Osteoblast (primary cell): ENCODE measurements at places on chromosomes 11 and 22. TPM values are rescaled to one million over a fixed set of nuclear protein-coding genes. Genes with fewer than 3 reads are reported as not detected.

- DNase-seq = no peak
Measured at GRCh38 chr11:78575478-78575877, 814 bp upstream of the NARS2 start.

DNA sequence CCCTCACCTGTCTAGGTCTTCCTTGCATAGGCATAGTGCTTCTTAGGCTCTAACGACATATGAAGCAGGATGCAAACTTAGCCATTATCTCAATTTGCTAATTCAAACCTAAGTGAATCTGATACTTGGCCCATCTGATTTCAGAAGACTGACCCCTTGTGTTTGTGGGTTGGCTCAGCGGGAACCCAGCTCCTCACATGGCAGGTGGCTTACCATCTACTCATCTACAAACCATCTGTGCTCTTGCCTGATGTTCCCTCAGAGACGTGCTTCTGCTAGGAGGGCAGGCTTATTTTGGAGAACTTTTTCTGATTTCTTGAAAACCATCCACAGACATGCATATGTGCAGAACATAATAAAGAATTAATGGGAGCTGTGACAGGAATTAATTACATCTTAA is 15.2 kb downstream of the ELMOD1 start:
- peak; percentile 17 for DNase-seq

DNA sequence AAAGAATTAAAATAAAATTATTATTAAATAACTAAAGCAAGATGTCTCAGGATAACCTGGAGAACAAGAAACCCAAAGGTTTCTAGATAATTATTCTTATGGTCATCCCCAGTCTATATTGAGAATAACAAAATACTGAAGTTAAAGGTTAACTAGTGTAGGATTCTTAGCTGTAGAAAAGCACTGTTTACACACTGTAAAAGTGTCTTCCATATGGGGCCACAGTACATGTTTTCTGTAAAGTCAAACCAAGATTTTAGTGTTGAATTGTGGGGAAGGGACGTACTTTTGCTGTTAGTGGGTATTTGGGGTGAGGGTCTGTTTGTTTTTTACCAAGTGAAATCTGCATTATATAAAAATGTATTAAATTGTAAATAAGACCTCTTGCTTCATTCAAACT is 47.5 kb upstream of the SOX6 start:
- no peak for DNase-seq

GRCh38 chr11:111922803-111923202 is 4.1 kb downstream of the C11orf52 start:
- DNase-seq = peak; percentile 87

GRCh38 chr22:37557321-37558001 is 2.8 kb upstream of the CDC42EP1 start:
- DNase-seq = peak; percentile 71

DNA sequence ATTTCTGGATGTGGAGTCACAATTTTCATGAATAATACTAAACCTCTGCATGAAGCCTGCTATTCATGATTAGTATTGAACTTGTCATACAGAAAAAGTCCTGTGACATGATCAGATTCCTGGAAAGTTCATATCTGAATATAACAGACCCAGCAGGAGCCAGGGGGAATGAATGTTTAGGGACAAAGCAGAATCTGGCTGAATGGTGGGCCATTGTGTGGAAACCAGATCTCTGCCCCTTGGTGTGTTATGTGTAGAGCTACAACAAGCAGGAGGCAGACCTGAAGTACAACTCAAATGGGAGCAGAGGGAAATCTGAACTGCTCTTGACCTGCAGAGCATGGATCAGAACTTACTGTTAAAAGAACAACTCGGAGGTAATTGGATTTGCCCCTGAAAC is 30.3 kb downstream of the KREMEN1 start:
- DNase-seq = no peak

GRCh38 chr11:64223001-64223651 is 2.9 kb downstream of the TRPT1 start:
- DNase-seq = no peak

DNA sequence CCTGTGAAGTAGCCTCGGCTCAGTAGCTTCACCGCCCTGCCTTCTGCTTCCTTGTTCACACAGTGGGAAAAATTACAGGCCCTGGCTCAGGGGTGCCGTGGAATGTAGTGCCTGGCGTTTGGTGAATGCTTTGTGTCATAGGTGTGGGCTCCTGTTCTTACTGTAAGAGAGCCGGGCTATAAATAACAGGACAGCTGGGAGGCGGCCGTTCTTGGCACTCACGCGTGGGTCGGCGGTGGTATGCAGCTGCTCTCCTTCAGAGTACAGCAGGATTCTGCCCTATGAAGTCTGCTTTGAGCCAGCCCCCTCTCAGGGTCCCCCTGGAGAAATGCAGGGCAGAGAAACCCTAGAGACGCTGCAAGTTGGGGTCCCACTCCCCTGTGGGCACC is 84.2 kb downstream of the CTTN start:
- no peak for DNase-seq

DNA sequence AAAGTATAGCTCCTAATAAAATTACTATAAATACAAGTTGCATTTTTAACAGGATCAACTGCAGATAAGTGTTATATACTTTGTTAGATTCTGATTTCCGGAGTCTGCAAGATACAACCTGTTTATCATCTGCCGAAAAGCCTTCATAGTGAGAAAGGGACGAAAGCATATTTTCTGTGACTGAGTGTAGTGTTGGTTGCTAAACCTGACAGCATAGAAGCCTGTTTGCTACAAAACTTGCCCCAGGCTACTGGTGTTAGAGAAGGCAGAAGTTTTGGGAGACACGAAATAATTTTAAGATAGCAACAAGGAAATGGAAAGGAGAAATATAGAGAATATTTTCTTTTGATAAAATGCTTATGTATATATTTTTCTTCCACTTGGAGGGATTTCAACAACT is 243.5 kb upstream of the NARS2 start:
- DNase-seq = no peak

DNA sequence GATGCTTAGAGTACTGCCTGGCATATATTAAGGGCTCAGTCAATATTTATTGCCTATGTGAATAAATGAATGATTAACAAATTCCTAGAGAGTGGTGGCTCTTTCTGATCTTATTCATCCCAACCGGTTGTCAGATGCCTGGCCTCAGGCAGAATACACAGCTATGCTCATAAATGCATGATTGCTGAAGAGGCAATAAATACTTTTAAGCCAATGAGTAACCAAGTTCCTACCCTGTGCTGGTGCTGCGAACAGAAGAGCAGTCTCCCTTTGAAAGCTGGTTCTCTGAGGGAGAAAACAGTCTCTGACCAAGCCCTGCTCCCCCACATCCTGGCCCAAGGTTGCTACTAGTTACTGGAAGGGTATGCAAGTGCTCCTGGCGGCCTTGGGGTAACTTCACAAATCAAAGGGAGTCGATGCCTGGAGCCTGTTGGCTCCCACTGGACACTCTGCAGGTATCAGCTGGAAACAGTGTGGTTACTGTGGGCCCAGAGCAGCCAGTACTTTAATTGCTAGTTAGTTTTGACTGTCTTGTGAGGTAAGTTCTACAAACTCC is 2.8 kb downstream of the USH1C start:
- DNase-seq = no peak

DNA sequence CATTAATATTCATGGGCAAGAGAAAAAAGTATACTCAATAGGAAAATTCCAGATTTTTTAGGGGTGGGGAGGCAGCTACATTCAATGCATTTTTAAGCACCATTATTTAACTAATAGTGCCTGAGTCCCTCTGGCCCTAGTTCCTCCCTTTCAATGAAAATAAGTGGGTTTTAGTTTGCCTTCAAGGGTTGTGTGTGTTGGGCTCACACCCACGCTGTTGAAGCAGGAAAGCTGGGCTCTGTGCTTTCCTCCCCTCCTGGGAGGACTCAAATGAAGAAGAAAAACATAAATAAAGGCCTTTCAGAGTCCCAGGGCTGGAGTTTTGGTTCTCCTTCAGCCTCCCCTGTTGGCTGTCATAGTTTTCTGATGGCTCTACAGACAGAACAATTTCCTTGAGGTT is 366.2 kb downstream of the MIAT start:
- DNase-seq = no peak

- DNase-seq = no peak
Measured at GRCh38 chr11:44915621-44916020, 35.1 kb downstream of the TP53I11 start.

DNA sequence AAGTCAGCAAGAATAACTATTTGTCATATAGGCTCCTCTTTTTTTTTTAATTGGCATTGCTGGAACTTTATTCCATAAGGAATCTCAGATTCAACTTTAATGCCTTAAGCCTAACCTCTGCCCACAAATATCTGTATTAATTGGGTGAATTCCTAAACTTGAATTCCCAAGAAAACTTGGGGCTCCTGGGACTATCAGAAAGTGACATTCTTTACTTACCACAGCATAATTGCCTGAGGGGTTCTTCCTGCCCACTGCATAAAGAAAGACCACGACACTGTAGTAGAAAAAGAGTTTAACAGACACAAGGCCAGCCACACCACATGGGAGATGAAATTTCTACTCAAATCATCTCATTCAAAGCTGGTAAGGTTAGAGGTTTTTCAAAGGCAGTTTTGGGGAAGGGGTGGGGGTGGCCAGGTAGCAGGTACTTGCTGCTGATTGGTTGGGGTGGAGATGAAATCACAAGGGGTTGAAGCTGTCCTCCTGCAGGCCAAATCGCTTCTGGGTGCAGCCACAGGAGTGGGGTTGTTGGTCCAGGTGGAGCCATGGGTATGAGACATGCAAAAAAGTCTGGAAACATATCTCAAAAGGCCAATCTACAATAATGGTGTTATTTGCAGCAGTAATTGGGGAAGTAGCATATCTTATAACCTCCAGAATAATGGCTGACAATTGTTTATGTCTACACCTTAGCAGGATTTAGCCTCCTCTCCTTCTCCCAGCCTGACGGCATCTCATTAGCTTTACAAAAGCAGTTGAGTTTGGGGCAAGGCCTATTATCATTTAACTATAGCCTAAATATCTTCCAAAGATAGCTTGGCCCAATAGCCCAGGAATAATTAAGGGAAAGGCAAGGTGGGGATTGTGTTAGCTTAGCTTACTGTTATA is 4.8 kb upstream of the NLRP10 start:
- no peak for DNase-seq

SLC37A4 gene
- total RNA-seq = 13.0 and 14.8 TPM in 2 replicates

C11orf87 gene
- 4.3 and 4.7 TPM in 2 replicates for total RNA-seq

BATF2 gene
- total RNA-seq = 0.29 and 1.4 TPM in 2 replicates
